ENCODE measurements at places on chromosomes 2 and 18.

DNA sequence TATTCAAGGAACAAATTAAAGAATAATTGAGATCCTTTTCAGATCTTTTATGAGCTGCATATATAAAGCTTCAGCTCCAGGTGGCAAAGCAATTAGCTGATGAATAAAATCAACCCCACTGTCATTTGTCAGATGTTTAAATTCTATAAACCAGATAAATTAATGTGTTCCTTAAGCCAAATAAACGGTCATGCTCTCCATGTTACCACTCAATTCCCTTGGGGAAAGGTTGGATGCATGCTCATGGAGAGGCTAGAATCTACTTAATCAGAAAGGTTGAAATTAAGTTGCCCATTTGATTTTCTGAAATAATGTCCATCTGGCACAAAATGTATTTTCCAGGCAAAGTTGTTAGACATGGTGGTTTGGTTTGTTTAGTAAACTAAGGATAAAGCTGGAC, 282.5 kb upstream of the SPRED2 start:
- no peak for DNase-seq

DNA sequence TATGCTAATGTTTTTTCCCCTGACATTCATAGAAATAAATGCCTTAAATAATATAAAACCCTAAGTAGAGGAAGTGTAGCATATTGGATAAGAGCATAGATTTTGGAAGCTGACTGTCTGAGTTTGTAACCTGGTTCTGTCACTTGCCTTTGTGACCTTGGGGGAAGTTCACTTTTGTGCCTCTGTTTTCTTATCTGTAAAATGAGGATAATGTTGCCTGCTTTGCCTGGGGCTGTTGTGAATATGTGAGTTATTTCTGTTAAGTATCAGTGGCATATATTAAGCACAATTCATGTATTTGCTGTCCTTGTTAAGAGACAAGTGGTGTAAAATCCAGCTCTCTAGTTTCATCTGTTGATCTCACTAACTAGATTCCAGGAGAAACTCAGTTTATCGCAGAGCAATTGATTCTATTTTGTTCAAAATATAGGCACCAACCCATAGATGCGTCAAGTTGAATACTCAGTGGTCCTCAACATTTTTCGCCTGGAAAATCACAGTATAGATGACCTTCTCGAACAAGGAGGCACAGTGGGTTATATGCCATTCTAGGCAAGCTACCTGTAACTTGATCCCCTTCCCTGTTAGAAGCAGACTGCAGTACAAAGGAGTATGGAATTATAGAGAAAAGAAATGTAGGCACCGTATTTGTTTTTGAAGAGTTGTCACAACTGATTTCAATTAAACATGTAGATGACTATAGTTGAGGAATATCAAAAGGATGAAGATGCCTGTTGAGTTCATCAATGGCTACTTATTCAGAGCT, 67.0 kb downstream of the SOCS6 start:
- DNase-seq: no peak

DNA sequence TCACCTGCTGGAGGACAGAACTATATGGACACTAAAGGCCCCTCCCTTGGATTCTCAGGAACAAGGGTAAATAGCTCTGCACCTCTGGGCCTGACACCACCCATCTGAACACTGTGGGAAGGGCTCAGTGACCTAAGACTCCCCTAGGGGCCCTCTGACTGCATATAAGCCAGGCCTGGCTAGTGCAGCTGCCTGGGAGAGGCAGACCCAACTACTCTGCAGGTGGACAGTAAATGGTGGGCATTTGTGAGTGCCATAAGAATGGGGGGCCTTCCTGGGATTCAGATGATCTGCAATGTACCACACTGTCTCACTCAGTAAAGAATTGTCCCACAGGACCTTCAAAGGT, 11.2 kb upstream of the WIPF1 start:
- no peak for DNase-seq

DNA sequence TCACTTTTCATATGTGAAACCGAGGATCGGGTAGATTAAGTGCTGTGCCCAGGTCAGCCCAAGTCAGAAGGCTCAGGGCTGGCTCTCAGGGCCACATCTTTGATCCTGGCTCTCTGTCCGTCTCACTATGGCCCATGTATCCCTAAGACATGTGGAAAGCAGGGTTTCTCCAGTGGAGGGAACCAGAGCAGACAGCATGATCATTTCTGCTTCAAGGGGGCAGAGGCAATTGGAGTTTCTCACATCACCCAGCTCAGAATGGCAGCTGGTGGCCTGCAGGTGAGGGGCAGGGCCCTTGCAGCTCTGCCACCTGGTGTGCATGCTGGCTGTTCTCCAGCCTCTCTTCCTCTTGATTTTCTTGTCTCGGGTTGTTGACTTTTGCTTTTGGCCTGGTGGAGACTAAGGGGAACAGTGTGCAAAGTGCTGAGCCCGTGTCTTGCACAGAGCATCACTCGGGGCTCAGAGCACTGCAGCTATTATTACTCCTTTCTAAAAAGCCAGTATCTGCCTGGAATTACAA, 27.0 kb downstream of the LDLRAD4 start:
- no peak for DNase-seq

DNA sequence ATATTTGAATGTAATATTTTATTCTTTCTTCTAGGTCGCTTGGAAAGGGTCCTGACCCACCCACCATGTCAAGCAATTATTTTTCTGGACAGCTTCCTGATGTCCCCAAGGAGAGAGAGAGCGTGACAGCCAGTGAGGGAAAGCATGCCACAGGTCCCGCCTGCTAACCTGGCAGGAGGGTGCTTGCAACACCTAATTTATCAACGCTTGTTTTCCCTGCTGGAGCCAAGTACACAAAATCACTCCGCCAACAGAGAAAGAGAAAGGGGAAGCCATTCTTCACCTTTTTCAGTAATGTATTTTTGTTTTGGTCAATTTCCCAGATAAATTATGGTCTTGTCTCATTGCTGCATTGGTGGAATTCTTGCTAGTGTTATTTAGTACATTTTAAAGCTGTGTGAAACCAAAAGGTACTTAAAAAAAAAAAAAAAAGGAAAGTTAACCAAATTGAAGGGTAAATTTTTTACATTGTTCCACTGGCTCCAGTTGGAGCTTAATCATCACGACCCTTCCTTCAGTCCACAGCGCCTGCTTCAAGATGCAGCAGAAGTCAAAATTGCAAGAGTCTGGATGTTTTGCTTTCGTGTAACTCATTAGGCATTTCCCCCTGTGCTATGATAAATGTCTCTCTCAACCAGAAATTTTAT, 88.5 kb upstream of the COPS8 start:
- DNase-seq: no peak

GRCh38 chr18:22703883-22704585, 229.1 kb upstream of the RBBP8 start:
- DNase-seq: peak; percentile 28

DNA sequence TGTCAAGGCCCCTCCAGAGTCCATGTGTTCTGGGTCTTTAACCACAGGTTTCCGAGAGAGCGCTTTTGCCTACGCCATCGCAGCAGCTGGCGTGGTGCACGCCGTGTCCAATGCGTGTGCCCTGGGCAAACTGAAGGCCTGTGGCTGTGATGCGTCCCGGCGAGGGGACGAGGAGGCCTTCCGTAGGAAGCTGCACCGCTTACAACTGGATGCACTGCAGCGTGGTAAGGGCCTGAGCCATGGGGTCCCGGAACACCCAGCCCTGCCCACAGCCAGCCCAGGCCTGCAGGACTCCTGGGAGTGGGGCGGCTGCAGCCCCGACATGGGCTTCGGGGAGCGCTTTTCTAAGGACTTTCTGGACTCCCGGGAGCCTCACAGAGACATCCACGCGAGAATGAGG, 9.3 kb downstream of the WNT10A start:
- no peak for DNase-seq

- no peak for DNase-seq
These were observed 22.3 kb upstream of the CHMP1B start for GRCh38 chr18:11828786-11829432.

- no peak for DNase-seq
These were observed 2.7 kb downstream of the COLEC11 start for GRCh38 chr2:3597567-3597966.

- DNase-seq: no peak
These were observed 150.9 kb downstream of the PDE11A start for GRCh38 chr2:177921726-177922125.

DNA sequence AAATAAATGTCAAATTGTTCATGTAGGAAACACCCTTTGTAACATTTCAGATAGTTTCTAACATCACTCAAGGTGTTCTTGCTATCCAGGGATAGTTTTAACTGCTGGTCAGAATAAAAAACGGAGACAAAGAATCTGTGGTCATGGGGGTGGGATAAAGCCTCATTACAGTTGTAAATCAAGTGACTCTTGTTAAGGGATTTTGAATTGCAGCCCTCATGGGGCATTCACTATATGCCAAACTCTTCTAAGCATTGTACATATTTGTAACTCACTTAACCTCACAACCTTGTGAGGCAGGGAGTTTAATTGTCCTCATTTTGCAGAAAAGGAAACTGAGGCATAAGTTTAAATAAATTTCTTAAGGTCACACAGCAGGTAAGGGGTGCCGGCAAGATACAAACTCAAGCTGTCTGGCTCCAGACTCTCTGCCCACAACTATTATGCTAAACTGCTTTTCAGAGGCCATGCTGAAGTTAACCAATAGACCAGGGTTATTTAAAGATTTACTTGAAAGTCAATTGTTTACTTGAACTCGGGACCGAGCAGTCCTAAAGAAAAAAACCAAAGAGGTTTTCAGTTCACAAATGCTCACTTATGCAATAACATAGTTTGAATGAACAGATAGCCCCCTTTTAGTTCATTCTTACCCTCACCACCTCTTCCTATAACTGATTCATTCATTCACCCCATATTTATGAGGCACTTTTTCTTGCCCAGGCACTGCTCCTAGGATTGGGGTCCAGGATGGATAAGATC, 121.6 kb upstream of the FZD5 start:
- no peak for DNase-seq

- no peak for DNase-seq
These were observed 253.9 kb upstream of the GCFC2 start for GRCh38 chr2:75964646-75965045.

- DNase-seq: no peak
These were observed 613.9 kb downstream of the IRS1 start for GRCh38 chr2:226185616-226186211.

GRCh38 chr18:62862466-62862865, 147.1 kb downstream of the PHLPP1 start:
- DNase-seq: peak; percentile 44

- DNase-seq: no peak
These were observed 323.3 kb downstream of the TGIF1 start for GRCh38 chr18:3773303-3773702.

- no peak for DNase-seq
These were observed 50.5 kb upstream of the MAP4K3 start for GRCh38 chr2:39487398-39488250.

DNA sequence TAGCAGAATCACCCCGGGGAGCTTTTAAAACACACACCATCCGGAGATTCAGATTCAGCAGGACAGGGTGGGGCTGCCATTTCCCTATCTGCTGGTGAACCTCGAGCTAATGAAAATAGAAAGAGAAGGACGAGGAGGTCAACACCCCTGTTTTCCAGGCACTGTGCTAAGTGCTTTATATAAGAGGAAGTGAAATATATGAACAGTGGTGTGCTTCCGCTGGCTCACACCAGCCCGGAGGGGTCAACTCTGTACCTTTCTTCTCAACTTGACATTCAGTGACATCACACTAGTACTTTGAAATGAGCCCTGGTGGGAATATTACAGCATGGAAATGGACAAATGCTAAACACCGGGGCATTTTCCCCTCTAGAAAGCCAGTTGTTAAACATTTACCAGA, 108.3 kb upstream of the LTBP1 start:
- no peak for DNase-seq

DNA sequence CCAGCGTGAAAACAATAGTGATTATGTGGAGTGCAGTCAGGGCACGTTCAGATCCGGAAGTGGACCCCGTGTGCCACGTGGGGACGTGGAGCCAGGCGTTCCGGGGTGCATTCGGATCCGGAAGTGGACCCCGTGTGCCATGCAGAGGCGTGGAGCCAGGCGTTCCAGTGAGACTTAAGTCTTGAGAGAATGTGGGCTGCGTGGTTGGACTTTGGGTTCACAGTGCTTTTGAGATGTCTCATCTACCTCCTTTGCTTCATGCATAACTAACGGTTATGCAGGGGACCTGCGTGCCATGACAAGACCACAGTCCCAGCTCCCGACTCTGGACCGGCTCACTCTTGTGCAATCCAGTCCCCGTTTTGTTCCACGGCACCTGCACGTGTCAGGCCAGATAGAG, 28.8 kb downstream of the CTDP1 start:
- no peak for DNase-seq

GRCh38 chr2:21438949-21439348, 315.2 kb downstream of the TDRD15 start:
- DNase-seq: no peak

GRCh38 chr2:59790186-59791003, 763.1 kb downstream of the BCL11A start:
- DNase-seq: no peak

- no peak for DNase-seq
These were observed 522.6 kb upstream of the SALL3 start for GRCh38 chr18:78457011-78457410.

DNA sequence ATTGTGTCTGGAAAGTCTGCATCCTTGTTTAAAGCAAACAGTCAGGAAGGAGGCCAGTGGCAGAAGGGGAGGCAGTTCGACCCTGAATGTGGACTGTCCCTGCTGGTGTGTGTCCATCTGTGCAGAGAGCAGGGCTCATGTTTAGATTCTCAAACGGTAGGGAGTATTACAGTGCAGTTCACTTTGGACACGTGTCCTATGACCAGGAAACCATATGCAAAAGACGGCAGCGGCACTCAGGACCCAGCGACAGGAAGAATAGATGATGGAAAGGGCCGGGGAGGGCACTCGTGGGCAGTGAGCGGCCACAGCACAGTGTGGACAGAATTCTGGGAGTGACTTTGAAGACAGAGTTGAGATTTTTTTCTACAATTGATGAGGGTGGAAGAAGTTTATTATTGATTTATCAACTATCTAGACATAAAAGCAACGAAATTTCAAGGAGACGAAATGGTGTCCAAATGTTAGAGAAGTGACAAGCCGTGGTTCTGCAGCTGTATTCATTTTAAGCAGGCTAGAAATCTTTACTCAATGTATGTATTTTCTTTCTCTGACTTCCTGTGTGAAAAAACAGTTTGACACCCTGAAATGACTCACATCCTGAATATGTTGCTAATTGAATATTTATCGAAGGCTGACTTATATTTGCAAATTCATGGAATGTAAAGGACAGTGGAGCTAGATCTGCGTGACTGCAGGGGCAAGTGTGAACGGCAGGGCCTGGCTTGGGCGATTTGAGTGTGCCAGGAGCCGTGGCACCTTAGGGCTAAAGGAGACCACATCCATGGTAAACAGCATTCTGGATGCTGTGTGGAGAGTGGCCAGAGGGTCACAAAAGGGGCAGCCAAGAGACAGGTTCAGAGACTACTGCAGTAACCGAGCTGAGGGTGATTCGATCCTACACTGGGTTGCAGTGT, 214.2 kb downstream of the PTGR3 start:
- DNase-seq: no peak

DNA sequence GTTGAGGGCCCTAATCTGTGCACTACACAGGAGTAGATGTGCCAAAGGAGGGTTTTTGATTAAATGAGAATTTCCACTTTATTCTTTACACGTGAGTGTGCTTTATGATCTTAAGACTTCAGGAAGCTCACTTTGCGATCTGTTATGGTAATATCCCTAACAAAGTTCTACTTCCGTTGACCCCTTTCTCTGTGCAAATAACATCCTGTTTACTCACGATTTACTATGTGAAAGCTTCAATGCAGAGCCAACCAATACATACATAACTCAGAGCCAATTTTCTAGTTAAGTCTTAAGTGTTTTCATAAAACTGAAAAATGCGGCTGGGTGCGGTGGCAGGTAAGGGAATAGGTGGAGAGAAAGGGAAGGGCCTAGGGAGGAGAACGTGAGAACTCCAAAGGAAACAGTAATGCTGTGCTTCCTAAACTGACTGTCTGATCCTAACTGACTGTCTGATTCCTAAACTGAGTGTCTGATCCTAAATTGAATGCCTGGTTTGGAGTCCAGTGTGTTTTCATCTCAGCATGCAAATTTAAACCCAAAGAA, 87.6 kb downstream of the PLCL1 start:
- DNase-seq: no peak
